Nephron progenitor cell (in vitro differentiated cells): ENCODE measurements at places on chromosomes 7 and 10.

DNA sequence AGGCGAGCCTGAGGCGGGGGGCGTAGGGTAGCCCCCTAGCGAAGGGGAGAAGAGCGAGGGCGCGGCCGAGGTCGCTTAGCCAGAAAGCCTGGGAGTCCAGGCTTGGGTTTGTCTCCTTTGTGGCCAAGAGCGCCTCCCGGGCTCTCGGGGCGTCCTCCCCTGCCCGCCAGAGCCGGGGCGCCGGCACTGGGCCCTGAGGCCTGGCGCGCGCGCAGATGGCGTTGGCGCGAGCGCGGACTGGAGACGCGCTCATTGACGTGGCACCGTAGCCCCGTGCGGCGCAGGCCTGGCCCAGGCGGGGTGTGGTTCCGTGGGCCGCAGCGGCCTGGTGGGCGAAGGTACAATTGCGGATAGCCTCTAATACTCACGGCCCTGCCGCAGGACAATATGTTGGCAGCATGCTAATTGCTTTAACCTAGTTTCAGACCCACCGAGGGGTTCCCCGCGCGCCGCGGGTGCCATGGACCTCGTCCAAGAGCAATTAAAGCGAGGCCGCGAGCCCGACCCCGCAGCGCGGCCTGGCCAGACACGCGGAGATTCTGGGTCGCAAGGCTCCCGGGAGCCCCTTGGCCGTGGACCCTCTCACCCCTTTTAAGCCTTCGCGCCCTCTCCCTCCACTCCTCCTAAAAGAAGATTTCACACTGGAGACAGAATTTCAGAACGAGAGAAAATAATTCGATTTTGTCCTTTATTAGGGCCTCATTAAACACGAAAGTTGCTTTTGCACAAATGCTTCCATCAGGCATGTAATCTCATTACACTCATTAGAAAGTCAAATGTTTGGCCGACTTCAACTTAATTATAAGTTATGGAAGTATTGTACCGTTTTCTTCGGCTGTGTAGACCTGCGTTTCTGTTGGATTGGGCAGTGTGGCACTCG is 3.1 kb downstream of the PTF1A start:
- no peak for DNase-seq

DNA sequence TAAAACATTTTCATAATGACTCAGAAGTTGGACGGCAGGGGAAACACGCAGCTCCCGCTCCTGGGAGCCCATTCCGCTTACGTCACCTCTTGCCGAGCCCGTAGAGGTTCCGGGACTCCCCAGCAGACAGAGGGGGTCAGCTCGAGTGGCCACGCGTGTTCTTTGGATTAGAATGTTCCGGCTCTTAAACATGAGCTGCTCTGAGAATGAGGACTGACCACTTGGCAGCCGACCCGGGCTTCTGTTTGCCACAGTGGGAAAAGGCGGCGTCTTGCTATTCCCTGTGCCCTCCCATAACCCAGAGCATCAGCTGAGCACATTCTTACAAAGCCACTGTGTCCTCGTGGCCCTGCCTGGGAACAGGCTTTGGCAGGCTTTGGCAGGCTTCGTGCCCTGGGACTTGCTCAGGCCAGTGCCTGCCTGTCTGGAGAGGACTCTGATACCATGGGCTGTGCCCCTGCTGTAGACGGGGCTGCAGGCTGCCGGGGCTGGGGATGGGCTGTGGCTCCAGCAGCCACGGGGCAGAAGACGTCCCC is 40.1 kb downstream of the PFKP start:
- DNase-seq: no peak

DNA sequence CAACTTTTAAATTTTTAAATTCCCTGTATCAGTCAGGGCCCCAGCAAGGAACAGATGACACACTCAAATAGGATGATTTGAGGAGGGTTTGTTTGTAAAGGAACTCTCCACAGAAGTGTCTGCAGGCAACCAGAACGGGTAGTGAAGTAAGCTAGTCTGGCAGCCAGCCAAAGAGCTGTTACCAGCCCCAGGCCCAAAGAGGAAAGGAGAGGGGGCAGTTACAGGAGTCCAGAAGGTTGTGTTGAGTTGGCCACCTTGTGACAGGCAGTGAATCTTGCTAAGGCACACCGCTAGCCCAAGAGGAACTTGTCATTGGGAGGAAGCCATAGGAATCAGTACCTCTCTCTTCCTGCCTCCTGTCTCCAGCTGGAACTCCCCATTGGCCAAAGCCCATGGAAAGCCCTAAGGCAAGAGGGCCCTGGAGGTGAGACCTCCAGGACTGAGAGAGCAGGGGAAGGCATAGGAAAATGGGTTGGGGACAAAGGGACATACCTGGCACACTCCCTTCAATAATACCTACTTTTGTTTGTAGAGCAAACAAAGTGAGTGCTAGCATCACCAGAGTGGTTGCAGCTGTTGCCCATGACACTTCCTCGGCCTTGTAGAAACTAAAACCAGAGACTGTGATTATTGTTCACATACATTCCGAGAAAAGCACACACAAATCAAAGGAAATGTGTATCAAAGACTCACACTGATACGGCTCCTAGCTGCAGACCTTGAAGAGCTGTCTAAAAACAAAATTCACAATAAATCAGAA is 25.4 kb upstream of the GATAD1 start:
- DNase-seq: no peak

GRCh38 chr7:158054611-158055010 is 533.0 kb downstream of the PTPRN2 start:
- DNase-seq: no peak

DNA sequence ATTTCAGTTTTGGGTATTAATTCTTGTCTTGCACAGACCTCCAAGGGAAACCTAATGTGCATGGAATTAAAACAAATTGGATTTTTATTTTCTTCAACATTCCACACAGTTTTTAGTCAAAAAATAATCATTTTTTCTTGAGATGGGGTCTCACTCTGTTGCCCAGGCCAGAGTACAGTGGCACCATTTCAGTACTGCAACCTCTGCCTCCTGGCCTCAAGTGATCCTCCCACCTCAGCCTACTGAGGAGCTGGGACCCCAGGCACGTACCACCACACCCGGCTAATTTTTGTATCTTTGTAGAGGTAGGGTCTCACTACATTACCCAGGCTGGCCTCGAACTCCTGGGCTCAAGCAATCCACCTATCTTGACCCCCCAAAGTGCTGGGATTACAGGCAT is 4.9 kb downstream of the BAIAP2L1 start:
- no peak for DNase-seq

- DNase-seq: no peak
These were observed 172.1 kb upstream of the AOAH start for GRCh38 chr7:36896418-36896817.

GRCh38 chr10:122336961-122337360 is 37.5 kb upstream of the PLEKHA1 start:
- no peak for DNase-seq

DNA sequence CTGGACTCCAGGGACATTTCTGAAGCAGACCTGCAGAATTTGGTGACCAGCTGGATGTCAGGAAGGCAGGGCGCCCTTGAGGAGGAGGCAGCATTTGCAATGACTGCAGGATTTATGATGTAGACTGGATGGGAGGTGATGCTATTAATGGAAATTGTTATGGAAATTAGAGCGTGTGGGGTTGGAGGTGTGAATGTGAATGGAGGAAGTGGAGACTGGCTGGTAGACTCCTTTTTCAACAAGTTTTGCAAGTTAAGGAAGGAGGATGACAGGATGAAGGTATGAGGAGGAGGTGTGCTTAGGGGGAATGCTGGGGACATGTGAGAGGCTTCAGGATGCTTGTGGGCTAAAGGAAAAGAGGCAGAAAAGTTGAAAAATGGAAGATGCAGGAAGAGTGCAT is 137.0 kb downstream of the TMEM178B start:
- DNase-seq: no peak

- no peak for DNase-seq
These were observed 21.4 kb downstream of the UBN2 start for GRCh38 chr7:139252451-139252850.

DNA sequence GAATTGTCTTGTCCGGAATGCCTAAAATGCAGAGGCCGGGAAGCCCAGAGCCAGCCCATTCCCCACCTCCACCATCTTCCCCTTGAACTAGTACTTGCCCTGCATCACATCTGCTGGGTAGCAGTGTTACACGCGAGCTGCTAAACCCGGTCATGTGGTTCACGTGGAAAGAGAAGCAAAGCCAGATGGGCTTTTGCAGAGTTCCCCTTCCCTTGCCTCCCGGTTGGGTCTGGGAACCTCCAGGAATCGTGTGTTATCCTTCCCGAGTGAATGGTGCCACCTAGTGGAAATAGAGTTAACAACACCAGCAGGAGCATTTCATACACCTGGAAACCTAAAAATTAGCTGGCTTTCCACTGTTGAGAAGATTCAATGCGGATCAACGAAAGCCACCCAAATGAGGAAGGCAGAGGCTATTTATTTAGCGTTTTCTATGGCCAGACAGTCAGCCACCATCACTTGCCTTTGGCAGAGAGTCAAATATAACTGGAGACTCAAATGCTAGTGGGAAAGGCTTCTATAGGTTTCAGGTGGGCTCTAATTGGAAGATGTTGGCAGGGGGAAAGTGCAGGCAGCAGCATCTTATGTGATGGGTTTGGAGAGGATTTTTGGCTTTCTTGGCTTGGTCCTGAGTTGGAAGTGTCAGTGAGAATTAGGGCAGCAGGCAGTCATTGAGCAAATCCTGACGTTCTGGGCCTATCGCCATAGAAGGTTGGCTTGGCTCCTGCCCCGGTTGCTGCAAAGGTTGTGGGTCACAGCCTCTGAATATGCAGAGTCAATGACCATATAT is 12.9 kb upstream of the DENND2A start:
- DNase-seq: peak; percentile 71

- DNase-seq: no peak
These were observed 1.5 kb downstream of the ADGRA1 start for GRCh38 chr10:133088956-133089800.

- no peak for DNase-seq
These were observed 20.9 kb downstream of the CHST15 start for GRCh38 chr10:124072541-124072940.

GRCh38 chr7:102004229-102004628 is 186.8 kb downstream of the CUX1 start:
- no peak for DNase-seq

GRCh38 chr7:103011650-103012049 is 62.9 kb downstream of the FBXL13 start:
- DNase-seq: no peak

DNA sequence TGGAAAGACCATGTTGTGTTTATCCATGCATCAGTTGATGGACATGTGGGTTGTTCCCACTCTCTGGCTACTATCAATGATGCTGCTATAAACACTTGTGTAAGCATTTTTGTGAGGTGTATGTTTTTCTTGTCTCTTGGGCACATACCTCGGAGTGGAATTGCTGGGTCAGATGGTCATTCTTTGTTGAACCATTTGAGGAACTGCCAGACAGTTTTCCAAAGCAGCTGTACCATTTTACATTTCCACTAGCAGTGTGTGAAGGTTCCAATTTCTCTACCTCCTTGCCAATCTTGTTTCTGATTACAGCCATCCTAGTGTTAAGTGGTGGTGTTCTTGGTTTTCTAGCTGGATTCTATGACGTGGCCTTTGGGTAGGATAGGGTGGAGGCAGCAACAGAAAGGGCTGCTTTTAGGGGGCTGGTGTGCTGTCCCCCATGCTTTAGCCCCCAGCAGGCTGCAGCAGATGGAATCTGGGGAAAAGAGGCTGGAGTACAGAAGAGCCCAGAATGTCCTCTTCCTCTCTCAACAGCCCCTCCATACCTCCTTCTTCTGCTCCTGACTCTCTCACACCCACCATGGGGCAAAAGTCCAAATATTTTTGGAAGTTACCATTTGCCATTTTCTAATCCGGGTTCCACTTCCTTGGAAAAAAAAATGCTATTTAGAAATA is 352.7 kb downstream of the FRMD4A start:
- no peak for DNase-seq

GRCh38 chr7:154985230-154985629 is 17.7 kb downstream of the PAXIP1 start:
- no peak for DNase-seq

DNA sequence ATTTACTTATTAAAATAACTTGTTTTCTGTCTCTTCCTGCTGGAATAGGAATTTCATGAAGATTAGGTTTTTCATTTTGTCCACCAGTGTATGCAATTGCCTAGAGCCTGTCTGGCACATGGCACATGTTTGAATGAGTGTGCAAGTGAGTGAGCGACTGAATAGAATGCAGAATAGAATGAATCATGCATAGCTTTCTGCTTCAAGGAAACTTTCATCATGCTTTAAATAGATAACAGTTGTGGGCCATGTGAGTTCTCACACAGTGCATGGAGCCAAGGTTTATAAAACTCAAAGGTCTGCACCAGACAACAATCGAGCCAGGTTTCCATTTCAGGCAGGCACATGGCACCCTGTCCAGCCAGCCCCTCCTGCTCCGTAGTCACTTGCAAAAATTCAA is 74.2 kb upstream of the HECW1 start:
- no peak for DNase-seq

DNA sequence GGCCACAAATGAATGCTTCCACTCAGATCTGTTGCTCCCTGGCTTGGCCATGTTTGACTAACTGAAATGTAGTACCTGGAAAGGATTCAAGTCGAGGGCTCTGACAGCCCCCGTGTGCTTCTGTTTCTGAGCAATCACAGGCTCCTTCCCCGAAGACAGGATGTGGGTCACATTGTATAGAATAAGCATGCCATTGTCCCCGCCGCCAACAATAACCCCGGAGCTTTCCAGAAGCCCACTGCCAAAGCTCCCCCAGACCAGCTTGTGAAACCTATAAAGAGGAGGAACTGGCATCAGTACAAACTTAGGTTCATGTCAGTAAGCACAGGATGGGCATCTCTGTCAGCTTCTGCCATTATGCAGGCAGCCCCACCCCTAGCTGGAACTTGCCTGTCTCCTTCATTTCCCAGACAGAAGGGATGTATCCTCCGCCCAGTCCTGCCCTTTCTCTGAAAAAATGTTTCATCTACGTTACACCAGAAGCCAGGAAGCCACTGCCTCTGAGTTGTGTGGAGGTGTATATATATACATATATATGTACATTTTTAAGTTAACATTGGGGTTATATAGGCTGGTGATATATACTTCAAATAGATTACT is 10.3 kb downstream of the SEC31B start:
- no peak for DNase-seq

DNA sequence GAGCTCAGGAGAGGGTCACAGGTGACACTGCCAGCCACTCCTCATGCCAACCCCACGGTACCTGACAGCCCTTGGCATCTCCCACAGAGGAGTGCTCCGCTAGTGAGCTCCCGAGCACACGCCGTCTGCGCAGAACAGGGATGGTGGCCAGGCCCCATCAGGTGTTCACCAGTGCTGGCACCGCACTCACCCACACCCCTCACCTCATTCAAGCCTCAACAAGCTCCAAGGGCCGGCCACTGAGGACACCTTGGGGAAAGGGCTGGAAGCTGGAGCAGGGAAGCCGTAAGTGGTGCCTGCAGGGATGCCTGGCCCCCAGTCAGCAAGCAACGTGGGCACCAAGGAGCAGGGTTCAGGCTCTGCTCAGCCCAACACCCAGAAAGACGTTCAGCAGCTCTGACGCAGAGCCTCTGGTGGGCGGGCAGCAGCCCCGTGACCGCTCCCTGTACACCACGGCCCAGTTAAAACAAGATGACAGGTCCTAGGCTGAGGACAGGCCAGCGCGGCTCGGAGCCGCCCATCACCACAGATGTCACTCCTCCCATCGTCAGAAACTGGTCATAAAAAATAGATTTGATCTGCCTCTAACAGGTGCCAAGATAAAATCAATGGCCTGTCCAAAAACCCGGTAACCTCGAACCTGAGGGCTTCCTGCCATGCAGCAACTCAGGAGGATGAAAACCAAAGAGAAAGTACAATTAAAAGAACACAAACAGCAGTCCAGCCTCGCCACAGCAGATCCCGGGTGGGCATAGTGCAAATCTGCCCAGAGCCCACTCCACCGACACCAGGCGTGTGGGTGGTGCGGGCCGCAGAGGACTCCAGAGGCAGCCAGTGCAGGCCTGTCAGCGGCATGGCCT is 275.9 kb downstream of the MAD1L1 start:
- DNase-seq: no peak
